Renal cortical epithelial cell (primary cell): ENCODE measurements at places on chromosomes 5 and 9.

- DNase-seq, result no peak
Measured at GRCh38 chr5:39720136-39720535, 295.4 kb upstream of the DAB2 start.

GRCh38 chr5:66582499-66583165 is 13.6 kb upstream of the MAST4 start:
- no peak for DNase-seq

DNA sequence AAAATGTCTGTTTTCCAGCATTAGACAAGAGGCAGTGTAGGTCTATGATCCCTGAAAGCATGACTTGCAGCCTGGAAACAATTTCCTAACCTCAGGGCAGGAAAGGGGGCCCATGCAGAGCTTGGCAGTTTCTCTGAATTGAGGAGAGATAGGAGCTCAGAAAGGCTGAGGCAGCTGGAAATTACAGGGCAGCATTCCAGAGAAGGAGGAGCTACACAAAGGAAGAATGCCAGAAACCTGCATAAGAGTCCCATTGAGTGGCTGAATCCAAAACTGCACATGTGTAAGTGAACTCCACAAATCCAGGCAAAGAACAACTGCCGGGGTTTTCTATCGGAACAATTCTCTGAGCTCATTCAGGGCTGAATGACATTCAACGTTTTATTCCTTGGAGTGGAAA is 346.8 kb downstream of the PIK3R1 start:
- peak; percentile 83 for DNase-seq

- DNase-seq, result no peak
Measured at GRCh38 chr5:16013334-16014065, 166.1 kb downstream of the MARCHF11 start.

DNA sequence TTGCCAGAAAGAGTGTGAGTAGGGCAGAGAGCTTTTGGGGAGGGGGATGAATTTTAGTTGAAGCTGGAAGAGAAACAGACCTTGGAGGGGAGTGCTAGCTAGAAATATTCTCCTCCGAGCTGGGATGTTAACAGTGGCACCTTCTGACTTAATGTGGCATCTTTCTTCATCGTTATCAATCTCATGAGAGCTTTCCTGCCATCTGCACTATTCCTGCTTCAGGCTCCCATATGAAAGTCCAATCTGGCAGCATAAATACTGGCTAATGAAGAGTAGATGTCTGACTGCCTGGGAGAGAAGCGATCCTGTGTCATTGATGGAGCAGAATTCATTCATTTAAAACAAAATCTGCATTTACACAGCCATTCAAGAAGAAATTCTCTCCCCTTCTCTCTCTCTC is 284.5 kb downstream of the TMEM38B start:
- DNase-seq, result no peak

DNA sequence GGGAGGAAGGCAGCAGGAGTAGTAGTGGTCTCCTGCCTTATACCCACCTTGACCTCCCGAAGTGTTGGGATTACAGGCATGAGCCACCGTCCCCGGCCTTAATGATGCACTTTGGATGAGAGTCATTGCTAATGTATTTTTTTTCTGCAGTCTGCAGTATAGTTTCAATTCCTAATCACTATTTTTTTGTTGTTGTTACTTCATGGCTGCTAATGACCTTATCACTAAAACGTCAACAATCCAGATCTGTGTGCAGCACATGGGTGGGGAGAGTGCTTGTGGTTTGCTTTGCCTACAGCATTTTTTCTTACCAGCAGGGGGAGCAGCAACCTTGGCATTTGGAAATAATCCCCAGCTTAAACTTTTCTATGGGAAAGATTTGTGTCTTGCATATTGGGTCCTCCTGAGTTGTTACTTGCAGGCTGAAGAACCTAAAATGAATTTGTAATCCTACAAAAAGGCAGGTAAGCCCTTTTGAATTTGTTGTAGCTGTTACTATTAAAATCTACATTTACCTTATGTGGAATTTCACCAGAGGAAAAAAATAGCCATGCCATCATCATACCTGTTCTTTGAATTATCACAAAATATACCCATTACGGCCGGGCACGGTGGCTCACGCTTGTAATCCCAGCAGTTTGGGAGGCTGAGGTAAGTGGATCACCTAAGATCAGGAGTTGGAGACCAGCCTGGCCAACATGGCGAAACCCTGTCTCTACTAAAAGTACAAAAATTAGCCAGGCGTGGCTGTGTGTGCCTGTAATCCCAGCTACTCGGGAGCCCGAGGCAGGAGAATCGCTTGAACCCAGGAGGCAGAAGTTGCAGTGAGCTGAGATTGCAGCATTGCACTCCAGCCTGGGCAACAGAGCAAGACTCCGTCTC is 6.3 kb upstream of the MED7 start:
- DNase-seq, result peak; percentile 57

- DNase-seq, result peak; percentile 95
Measured at GRCh38 chr5:141603923-141604717, 14.7 kb downstream of the DIAPH1 start.

GRCh38 chr5:125043781-125044391 is 297.4 kb upstream of the ZNF608 start:
- DNase-seq, result peak; percentile 97

- DNase-seq, result peak; percentile 98
Measured at GRCh38 chr5:153629027-153629895, 138.8 kb downstream of the GRIA1 start.

GRCh38 chr5:112854651-112855050 is 6.4 kb upstream of the SRP19 start:
- DNase-seq, result no peak

DNA sequence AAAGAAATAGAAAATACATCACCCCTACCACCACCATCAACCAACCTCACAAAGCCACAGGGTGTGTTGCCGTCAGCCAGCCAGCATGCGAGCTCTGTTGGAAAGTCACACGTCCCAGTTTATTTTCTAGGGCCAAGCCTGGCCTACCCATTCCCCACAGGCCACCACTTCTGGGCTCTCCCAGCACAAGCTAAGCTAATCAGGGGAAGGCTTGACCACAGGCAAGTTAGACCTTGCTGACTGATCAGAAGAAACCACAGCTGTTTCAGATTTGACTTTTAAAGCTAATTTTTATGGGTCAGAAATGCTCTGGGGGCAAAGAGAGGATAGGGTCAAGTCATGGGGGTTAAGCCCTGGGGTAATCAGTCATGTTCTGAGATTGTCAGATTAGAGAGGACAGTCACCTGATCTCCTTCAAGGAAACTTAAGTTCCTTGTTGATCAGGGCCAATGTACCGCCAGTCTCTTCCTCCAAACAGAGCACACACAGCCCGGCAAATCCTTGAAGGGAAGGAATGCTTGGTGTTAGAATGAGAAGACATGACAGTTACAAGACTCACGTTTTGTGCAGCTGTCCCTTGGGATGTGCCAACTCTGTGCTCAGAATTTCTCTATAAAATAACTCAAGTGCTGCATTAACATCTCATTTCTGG is 7.6 kb downstream of the SHB start:
- DNase-seq, result no peak

DNA sequence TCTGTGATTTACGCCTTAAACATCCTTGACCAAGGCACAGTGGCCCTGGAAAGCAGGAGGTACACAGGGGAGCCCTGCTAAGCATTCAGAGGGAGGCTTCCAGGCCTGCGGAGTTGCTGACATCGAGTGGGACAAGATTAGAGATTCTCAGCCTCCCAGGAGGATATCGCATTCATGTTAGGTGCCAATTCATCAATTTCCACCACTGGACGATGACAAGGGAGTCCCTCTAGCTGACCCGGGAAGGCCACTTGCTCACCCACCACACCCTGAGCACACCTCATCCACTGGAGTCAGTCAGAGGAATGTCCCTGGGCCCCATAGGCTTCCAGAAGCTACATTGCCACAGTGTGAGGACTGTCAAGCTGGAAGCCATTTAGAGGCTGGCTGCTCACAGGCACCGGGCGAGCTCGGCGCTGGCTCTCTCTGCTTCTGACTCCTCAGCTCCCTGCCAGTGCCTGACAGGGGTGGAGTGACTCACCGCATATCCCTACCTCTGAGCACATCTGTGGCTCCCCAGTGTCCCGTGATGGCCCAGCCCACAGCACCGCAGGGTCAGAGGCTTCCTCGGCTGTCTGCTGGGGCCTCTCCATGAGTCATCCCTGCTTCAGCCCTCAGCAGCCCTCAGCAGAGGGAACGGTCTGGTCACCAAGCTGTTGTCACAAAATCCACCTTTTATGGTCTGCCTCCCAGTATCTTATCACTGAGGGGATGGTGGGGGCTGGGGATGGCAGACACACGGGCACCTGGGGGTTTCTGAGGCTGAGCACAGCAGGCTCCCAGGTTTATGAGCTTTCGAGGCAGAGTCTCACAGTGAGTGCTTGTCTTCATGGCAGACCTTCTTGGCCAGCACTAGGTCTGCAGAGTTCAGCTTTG is 117.5 kb downstream of the ZNF608 start:
- peak; percentile 97 for DNase-seq

DNA sequence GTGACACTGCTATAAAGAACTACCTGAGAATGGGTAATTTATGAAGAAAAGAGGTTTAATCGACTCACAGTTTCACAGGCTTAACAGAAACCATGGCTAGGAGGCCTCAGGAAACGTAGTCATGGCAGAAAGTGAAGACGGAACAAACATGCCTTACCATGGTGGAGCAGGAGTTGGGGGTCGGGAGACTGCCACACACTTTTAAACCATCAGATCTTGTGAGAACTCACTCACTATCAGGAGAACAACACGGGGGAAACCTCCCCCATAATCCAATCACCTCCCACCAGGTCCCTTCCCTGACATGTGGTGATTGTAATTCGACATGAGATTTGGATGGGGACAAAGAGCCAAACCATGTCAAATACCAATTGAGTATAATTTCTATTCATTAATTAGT is 2392.6 kb upstream of the C9orf72 start:
- DNase-seq, result no peak

GRCh38 chr9:89400403-89401116 is 82.3 kb downstream of the SECISBP2 start:
- DNase-seq, result no peak

- no peak for DNase-seq
Measured at GRCh38 chr9:21402386-21403251, 6.3 kb upstream of the IFNA8 start.

DNA sequence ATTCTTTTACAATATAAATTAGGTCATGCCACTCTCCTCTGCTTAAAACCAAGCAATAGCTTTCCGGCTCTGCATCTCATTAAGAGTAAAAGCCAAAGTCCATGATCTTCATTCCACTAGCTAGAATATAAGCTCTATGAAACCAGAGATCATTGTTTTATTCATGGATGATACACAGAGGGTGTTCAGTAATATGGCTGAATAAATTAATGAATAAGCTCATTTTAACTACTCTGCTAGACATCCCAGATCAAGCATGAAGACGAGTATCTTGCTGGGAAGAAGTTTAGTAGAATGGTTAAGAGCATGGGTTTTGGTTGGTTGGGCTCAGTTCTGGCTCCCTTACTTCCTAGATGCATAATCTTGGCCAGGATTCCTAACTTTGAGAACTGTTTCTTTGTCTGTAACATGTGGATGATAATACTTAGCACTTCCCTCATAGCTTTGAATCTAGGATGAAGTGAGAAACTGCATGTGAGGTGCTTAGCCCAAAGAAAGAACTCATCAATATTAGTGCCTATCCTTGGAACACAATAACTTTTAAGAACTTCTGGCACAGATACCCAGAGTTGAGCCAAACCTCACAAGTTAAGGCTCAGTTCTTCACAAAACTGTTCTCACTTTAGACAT is 106.8 kb downstream of the MSX2 start:
- DNase-seq, result no peak

GRCh38 chr9:84241817-84242373 is 98.7 kb downstream of the SLC28A3 start:
- no peak for DNase-seq

DNA sequence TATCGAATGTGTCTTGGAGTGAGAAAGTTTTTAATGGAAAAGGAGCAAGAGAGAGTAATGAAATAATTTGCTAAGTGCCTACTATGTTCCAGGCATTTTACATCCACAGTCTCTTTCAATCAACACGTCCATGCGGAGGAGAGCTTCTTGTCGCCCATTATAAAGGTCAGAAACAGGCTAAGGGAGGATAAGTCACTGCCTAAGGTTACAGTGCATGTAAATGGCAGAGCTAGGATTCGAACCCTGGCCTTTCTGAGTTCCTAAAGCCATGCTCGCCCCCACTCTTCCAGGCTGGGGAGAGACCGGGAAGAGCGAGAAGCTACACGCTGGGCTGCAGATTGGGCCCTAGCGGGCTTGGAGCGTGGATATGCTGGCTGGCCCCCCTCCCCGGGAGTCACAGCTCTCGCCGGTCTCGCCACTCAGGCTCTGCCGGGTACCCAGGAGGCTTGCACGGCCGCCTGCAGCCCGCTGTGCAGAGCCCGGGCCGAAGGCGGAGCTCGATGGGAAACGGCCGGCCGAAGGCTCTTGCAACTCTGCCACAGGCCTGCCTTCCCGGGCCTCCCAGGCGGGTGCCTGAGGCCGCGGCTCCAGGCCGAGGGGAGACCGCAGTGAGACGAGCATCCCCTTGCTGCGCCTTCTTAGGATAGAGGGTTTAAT is 775 bp upstream of the LHX2 start:
- DNase-seq, result no peak

- no peak for DNase-seq
Measured at GRCh38 chr5:137389042-137389441, 110.1 kb downstream of the SPOCK1 start.

- DNase-seq, result peak; percentile 67
Measured at GRCh38 chr5:147628058-147628895, 118.4 kb upstream of the DPYSL3 start.

DNA sequence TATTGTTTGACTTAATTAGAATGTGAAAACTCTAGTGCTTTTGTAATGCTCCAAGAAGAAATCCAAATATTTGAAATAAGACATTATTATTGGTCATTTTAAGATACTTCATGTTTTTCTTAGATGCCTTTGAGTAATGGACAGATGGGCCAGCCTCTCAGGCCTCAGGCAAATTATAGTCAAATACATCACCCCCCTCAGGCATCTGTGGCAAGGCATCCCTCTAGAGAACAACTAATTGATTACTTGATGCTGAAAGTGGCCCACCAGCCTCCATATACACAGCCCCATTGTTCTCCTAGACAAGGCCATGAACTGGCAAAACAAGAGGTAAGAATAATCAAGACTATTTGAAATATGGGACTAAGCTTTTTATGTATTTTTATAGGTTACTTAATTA is 69.2 kb upstream of the SREK1 start:
- DNase-seq, result no peak

DNA sequence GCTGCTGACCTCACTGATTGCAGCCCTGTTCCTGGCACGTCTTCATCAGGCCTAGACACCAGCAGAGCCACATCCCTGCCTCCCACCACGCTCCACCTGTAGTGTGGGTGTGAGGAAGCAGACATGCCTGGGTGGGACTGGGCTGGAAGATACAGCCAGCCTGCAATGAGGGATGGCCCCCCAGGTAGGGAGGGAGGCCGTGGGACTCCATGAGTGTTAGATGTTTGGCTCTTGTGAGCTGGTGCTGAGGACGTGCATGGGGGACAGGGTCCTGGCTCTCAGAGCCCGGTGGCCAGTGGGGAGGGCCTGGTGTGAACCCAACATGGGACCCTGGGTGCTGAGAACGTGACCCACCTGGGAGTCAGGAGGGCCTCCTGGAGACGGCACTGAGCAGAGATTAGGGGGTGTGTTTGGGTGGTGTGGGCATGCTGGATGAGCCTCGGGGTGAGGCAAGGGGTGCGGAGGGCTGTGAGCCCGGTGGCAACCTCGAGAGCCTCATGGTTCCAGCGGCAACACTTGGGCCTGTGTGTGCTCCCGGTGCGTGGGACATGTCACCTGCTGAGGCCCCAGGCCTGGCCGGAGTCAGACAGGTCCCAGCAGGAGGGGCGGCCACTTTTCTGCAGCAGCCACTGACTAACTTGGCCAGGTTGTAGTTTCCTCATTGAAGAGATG is 87.6 kb downstream of the PHF2 start:
- no peak for DNase-seq

- no peak for DNase-seq
Measured at GRCh38 chr5:111271885-111272284, 47.7 kb downstream of the CAMK4 start.

- DNase-seq, result peak; percentile 22
Measured at GRCh38 chr9:33375238-33375840, 27.0 kb downstream of the AQP7 start.
